ENCODE measurements at places on chromosomes 7 and 10.

DNA sequence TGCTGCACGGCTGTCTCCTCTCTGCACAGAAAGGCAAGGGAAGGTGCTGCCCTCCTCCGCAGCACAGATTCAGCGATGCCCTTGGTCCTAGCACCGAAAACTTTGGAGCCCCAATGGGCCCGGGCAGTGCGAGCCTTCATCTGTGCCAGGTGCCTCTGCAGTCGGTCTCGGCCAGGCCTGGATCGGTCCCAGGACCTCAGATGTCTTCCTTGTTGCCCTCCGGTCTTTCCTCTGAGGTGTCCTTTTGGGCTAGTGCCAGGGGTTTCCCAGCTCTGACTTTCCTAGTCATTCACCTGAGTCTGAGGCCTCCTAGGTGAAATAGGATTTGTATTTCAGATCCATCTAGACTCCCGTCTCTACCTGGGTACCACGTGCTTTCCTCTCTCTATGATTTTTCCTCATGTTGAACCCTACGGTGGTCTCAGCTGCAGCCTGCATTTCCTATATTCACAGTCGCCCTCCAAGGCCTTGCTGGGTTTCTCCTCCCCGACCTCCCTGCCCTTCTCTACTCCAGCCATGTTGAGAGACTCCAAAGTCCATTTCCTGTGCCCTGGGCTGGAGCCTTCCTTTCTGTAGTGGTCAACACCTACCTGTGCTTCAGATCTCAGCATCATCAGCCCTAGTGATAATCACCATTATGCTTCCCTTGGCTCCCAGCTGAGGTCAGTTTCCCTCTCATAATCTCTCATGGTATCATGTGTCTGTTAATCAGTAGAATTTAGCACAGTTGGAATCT, 92.0 kb upstream of the PRSS58 start:
- no peak for DNase-seq

GRCh38 chr7:23470330-23471105, at the start of gene IGF2BP3:
Gene IGF2BP3, minus strand, starts transcription at chr7:23470491. Its CDS starts 381 bp downstream, at chr7:23470110.
- DNase-seq: peak; percentile 92

DNA sequence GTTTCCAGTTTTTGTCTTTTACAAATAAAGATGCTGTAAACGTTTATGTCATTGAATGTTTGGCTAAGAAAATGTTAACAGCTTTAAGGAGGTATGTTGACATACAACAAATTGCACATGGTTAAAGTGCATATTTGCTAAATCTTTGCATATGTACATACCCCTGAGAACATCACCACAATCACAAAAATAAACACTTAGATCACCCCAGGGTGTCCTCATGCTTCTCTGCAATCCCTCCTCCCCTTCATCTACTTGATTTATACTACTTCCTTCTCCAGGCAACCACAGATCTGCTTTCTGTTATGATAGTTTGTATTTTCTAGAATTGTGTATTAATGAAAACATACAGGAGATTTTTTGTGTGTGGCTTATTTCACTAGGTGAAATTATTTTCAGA, 209.5 kb downstream of the GLRX3 start:
- no peak for DNase-seq

DNA sequence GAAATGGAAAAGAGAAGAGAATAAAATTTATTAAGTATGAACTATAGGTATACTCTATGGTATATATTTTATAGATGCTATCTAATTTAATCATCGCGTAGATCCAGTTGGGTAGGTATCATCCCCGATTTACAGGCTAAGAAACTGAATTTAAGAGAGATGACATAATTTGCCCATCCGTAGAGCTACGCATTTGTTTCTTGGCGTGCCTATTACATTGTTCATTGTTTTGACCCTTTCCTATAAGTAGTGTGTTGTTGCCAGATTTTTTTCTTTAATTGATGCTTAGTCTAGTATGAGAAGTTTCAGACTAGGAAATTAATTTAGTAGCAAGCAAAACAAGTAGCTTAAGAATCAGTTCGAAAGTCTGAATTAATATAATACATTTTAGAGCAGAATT, 205.7 kb upstream of the NPSR1 start:
- no peak for DNase-seq

DNA sequence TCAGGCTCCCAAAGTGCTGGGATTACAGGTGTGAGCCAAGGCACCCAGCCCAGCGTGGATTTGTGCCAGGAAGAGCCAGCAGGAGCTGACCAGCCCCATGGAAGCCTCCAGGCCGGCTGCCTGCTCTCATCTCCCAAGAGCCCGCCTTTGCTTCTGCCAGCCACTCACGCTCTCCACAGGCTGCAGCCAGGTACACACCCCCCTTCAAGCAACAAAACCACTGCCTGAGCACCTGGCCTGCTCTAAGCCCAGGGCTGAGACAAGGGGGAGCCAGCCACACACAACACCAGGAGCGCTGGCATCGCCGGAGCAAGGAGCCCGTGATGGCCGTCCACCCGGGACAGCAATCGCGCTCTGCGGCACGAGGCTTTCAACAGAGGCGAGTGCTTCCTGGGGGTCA, 34.5 kb downstream of the MAD1L1 start:
- DNase-seq: peak; percentile 92

DNA sequence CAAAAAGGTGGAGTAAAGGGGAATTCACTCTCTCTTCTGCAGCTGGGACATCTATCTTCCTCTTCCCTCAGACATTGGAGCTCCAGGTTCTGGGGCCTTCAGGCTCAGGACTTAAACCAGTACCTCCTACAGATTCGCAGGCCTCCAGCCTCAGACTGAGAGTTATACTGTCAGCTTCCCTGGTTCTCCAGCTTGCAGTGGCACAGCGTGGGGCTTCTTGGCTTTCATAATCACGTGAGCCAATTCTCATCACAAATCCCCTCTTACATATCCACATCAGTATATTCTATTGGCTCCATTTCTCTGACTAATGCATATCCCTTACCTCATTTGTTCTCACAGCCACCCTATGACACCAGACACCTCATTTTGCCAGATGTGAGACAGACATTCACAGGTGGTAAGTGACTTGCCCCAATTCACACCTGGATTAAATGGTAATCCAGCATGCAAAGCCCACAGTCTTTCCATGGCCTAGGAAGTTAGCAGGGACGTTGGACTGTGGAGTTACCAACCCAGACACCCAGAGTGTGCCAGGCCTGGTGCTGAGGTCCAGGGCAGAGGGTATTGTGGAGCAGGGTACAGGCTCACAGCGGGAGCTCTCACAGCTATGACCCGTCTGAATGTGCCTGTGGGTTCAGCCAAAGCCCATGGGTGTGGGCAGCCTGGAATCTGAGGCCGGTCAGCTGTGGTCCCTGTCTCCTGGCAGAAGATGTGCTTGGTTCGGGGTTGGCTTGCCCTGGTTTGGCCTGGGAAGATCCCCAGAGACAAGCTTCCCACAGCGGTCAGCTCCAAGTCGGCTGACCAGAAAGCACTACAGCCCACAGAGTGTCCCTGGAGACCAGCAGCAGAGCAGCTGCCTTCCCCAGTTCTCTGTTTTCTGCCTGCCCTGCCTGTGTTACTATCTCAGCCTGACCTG, 18.4 kb upstream of the ZCCHC24 start:
- no peak for DNase-seq

DNA sequence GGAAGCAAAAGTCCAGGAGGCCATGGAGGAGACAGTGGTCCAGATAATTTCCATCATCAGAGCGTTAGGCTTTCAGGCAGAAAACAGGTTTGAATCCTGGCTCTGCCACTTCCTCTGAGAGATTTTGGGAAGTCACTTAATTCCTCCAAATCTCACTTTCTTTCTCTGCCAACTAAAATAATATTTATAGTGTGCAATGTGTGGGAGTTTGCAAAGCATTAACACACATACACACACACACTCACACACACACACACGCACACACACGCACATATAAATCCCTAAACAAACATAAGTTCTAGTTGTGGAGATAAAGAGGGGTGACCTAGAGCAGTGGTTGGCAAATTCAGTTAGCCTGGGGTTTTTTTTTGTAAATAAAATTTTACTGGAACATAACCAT, 84.8 kb downstream of the TRIL start:
- DNase-seq: no peak

GRCh38 chr10:111075577-111076185, 1.1 kb upstream of the ADRA2A start:
- DNase-seq: no peak

- no peak for DNase-seq
Measured at GRCh38 chr10:128643658-128644057, 517.4 kb upstream of the MKI67 start.

DNA sequence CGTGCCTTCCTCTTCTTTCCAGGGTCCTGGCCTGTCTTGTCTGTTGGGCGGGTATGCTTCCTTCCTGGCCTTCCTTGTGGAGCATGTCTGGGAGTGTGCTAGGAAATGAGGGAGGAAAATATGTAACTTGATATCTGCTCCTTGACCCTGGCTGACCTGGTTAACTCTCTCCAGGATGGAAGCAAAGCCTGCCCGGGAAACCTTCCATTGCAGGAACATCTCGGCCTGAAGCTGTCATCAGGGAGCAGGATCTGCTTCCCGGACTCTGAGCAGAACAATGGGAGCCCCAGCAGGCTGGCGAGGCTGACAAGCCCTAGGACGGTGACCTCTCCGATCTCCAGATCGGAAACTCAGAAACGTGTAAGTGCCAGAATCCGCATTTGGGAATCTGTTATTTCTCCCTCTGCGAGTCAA, 340.3 kb downstream of the FRMD4A start:
- no peak for DNase-seq

All from COR-L47 (cell line).